ENCODE measurements at places on chromosomes 3 and 15. TPM values are rescaled to one million over a fixed set of nuclear protein-coding genes. Genes with fewer than 3 reads are reported as not detected.

- no peak for DNase-seq
Observed at GRCh38 chr3:115018694-115019093, 128.4 kb downstream of the ZBTB20 start.

DNA sequence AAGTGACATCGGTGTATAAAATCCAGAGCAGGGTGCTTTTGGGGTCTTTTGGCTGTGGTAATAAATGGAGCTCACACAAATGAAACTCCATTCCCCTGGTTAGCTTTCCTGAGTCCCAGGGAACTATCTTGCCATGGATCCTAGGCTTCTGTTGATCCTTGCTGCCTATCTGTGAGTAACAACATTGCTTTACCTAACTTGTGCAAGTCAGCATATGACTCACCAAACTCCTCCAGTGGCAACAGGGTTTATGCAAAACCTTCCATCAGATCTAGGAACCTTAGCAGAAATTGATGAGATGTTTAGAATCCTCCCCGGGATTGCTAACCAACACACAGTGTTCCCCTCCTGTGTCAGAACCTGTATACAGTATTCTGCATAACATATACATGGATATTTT lies 105.4 kb downstream of the SCAPER start:
- DNase-seq = peak; percentile 60

GRCh38 chr15:73118055-73118454 lies 65.8 kb downstream of the NEO1 start:
- DNase-seq = no peak

GRCh38 chr3:39809181-39809994 lies at the start of gene MYRIP:
Gene MYRIP (plus strand): TSS chr3:39809609. CDS start chr3:39900817, 91,208 bp downstream.
- DNase-seq = no peak

DNA sequence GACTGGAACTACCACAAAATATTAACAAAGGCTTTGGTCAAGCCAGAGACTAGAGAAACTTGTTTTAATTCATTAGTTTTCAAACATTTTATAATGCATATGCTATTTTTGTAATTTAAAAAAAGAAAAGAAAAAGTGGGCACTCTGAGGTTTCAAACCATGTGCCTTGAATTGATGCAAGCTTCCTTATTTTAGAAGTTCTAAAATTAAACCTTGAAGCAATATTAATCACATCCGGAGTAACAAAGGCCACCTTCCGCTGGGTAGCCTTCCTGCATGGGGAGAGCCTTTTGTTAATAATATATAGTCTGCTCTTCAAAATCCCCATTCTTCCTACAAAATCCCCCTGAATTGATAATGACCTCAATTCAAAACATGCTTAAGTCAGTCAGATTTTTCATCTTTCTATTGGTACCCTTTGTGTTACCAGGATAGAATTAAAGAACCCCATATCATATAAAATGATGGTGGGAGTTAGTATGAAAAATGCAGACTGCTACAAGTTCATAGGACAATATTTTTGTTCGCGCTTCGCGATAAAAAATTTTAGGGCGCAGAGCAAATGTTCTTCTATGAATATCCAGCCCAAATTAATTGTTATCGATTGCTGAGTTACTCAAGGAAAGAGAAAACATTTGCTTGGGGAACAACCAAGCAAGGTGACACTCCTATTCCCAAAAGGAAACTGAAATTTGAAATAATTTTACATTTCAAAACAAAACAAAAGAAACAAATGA lies 30.6 kb downstream of the LDHAL6B start:
- DNase-seq = no peak

GRCh38 chr3:87900061-87900460 lies 158.7 kb downstream of the CGGBP1 start:
- DNase-seq = no peak

- peak; percentile 94 for DNase-seq
Observed at GRCh38 chr15:64412216-64412615, 24.6 kb downstream of the TRIP4 start.

DNA sequence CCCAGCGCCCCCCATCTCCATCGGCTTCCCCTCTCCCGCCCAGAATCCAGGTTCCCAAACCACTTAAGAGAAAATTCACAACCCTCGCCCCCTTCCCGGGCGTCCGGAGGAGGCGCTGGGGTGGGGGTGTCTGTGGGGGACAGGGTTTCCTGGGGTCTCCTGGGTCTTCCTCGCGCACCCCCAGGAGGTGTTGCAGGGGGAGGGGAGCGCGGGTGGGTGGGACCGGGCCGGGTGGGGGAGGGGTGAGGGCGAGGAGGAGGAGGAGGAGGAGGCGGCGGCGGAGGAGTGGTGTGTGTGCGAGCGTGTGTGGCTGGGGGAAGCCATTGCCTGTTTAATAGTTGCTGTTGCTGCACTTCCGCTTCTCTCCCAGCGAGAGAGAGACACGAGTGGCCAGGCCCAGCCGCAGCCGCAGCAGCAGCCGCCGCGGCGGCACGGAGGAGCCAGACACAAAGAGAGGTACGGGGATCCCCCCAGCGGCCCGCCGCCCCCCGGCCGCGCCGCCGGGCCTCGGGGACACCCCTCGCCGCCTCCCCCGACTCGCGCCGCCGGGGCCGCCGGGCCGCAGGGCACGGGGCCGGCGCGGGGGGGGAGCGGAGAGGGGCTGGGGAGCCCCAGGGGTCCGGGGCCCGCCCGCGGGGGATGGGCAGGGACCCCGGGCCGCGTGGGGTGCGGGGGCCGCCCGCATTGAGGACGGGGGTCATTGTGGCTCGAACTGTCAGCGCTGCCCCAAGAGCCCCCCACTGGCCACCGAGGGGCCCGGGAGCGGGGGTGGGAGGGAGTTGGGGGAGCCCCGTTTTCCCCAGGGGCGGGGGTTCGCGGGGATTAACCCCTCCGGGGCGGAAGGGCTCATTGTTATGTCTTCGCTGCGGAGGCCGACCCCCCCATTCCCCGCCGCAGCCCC lies at the start of gene UBE2E1:
Gene UBE2E1, plus strand, starts transcription at position 323 of the 901 bp plus-strand sequence. CDS start 1,315 bp downstream, outside the sequence.
- DNase-seq = peak; percentile 30

- DNase-seq = no peak
Observed at GRCh38 chr15:48693484-48693883, 48.0 kb upstream of the FBN1 start.

DNA sequence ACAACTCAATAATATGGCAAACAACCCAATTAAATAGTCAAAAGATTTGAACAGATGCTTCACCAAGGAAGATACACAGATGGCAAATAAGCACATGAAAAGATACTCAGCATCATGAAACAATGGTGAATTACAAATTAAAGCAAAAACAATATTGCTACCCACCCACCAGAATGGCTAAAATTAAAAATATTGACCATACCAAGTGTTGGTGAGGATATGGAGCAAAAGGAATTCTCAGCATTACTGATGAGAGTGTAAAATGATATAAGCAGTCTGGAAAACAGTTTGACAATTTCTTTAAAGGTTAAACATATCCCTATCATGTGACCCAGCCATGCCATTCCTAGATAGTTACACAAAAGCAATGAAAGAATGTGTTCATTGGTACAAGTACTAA lies 5.7 kb upstream of the PXYLP1 start:
- DNase-seq = no peak

- DNase-seq = no peak
Observed at GRCh38 chr3:65351753-65352152, 664.0 kb upstream of the ADAMTS9 start.

GRCh38 chr3:141316851-141317250 lies 51.5 kb upstream of the ZBTB38 start:
- DNase-seq = no peak

GRCh38 chr15:51706291-51706690 lies 25.0 kb downstream of the SCG3 start:
- DNase-seq = no peak

DNA sequence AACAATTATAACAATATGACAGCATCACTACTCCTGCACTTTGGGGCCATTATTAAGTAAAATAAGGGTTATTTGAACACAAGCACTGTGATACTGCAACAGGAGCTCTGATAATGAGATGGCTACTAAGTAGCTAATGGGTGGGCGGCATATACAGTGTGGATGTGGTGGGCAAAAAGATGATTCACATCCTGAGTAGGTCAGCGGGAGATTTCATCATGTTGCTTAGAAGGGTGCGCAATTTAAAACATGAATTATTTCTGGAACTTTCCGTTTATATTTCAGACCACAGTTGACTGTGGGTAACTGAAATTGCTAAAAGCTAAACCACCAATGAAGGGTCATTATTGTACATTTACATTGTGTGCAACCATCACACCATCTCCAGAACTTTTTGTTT lies 42.3 kb downstream of the FBXO22 start:
- no peak for DNase-seq

GRCh38 chr3:128319741-128320141 lies 146.9 kb downstream of the DNAJB8 start:
- DNase-seq = no peak

- DNase-seq = no peak
Observed at GRCh38 chr15:28903555-28903954, 17.8 kb downstream of the APBA2 start.

DNA sequence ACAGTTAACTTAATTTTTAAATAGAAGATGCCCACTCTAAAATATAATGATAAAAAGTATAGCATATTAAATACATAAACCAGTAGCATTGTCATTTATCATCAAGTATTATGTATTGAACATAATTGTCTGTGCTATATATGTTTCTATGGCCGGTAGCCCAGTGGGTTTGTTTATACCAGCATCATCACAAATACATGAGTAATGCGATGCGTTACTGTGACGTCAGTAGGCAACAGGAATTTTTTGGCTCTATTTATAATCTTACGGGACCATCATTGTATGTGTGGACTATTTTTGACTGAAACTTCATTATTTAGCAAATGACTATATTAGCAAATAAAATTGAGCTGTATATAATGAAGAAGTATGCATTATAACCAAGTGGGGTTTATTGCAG lies 82.1 kb downstream of the FLNB start:
- DNase-seq = no peak

Gene CFAP100
- total RNA-seq = not detected

Gene DPPA2
- not detected for total RNA-seq

Gene KBTBD8
- 4.4 TPM for total RNA-seq

Gene GOLGA6L4
- total RNA-seq = 0.46 TPM

Gene GOLGA6L10
- total RNA-seq = 0.63 TPM

Gene RTP3
- total RNA-seq = not detected

Gene CLRN1
- not detected for total RNA-seq

Measured in foreskin keratinocyte (primary cell).